Activated T-cell treated with anti-CD3 and anti-CD28 coated beads, Interleukin-2, amount 50 U/mL, for 1 hour (primary cell): ENCODE measurements at places on chromosomes 3 and 15.

DNA sequence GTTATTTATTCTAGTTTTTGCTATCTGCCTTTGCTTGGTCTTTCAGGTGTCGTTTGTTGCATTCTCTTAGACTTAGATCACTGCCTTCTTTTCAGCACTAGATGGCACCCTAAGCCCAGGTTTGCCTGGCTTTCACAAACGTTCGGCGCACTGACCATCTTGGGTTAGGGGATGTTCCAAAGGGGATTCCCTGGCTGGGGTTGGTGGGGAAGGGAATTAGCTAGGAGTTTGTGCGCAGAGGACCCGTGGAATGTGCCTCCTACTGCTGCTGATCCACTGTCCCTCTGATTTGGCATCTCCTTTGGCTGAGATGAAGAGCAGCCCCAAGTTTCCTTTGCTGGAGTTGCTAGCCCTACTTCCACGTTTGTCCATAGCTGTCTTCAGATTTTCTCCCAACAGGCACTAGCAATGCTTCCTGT is 33.9 kb downstream of the PFN2 start:
- DNase-seq = peak; percentile 39

DNA sequence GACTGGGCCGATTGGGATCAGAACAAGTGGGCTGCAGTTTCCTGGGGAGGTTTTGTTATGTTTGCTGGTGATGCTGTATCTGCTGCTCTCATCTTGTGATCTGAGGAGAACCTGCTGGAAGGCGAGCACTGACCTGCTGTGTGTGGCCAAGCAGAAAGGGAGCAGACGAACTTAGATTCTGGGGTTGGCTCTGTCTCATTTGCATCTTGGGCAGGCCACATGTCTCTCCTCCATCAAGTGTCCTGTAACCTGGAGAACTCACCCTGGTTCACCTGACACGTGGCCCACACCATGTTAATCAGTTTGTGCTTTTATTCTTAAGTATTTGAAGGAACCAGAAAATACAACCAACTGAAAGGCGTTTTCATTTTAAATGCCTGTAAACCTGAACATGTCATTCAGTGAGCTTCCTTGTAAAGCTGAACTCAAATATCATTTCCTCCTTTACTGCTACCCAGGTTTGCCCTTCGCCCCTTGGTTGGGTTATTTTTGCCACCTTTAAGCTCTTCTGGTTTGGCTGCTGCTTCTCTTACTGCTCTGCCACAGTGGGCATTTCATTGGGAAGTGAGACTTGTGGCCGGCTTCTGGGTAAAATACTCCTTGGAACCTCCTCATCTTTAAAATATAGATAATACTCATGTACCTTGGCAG is 33.5 kb upstream of the TRAK1 start:
- DNase-seq = no peak

- DNase-seq = no peak
Observed at GRCh38 chr15:89383365-89384175, 48.9 kb upstream of the POLG start.

GRCh38 chr3:12423918-12424630 is 60.2 kb upstream of the TSEN2 start:
- DNase-seq = no peak

GRCh38 chr3:146249921-146250320 is 984 bp downstream of the PLSCR4 start:
- DNase-seq = no peak

DNA sequence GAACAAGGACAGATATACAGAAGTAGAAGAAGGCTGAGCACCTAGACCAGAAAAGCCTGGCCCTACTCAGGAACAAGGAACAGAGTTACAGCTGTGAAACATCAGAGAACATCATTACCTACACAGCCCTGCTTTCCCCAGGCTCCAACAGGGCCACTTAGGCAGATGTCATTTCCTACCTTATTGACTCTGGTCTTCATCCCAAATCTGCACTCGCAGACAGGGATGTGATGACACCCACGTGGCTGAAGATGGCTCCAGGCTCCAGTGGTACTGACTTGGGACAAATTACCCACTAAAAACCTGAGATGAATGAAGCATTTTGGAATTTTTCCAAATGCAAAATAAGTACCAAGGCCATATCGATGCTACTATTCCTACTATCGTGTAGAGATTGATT is 18.0 kb upstream of the SSUH2 start:
- DNase-seq = no peak
